Stomach (tissue), 19 donors: ENCODE measurements at places on chromosomes 7 and 10. TPM values are rescaled to one million over a fixed set of nuclear protein-coding genes. Genes with fewer than 3 reads are reported as not detected.
A peak's percentile ranks its signal among the peaks of the same experiment; 100 is the strongest.

Gene OR2A42
- not detected for total RNA-seq

Gene TBX20
- not detected for total RNA-seq

Gene C10orf67
- not detected for total RNA-seq

GRCh38 chr10:124250506-124250905 is 157.1 kb upstream of the CHST15 start:
- DNase-seq, result peak; percentile 15

DNA sequence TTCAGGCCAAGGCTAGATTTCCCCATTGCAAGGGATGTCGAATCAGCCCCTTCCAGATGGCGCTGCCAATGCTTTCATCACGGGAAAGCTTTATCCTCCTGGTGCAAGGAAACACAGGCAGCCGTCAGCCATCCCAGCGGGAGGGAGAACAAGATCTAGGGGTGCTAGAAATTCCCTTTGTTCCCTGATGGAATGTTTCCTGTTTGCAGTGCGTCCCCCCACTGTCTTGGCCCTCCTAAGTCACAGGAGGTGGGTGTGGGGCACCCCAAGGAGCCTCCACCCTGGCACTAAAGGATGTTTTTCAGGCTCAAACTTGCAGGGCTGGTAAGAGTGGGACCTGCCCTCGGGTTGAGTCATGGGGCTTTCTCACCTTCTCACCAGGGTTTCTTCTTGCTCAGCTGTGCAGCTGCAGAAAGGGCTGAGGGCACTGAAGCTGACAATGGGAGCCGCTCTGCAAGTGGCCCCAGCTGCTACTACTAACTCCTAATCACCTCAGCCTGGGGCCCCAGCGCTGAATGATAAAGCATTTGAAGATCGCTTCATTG is 103.6 kb downstream of the PRPF18 start:
- DNase-seq, result no peak

- DNase-seq, result no peak
These were observed 100.1 kb upstream of the FGFR2 start for GRCh38 chr10:121698336-121698735.

DNA sequence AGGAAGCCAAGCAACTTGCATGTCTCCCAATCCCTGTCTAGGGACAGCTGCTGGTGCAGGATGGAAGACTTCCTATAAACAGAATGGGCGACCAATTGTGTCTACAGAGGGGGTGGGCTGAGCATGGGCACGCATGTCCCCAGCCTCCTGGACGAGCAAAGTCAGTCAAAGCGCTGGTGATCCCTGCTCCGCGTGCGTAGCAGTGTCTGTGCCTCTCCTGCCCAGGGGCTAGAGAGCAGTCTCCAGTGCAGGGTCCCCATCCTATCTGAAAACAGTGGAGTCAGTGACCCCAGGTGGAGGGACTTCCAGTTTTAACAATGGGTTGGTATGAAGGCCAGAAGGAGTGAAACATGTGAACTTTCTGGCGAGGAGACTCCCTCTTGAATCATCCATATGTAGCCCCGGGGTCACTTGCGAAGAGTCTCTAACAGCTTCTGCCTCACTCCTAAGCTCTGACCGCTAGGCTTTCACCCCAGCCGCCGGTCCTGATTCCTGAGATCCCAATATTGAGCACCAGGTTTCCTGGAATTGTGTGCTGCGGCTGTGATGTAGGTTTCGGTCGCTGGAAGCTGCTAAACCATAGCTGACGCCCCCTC is 714 bp upstream of the CASP2 start:
- DNase-seq, result no peak

- no peak for DNase-seq
These were observed 1055.1 kb downstream of the NXPH1 start for GRCh38 chr7:9488555-9488954.

DNA sequence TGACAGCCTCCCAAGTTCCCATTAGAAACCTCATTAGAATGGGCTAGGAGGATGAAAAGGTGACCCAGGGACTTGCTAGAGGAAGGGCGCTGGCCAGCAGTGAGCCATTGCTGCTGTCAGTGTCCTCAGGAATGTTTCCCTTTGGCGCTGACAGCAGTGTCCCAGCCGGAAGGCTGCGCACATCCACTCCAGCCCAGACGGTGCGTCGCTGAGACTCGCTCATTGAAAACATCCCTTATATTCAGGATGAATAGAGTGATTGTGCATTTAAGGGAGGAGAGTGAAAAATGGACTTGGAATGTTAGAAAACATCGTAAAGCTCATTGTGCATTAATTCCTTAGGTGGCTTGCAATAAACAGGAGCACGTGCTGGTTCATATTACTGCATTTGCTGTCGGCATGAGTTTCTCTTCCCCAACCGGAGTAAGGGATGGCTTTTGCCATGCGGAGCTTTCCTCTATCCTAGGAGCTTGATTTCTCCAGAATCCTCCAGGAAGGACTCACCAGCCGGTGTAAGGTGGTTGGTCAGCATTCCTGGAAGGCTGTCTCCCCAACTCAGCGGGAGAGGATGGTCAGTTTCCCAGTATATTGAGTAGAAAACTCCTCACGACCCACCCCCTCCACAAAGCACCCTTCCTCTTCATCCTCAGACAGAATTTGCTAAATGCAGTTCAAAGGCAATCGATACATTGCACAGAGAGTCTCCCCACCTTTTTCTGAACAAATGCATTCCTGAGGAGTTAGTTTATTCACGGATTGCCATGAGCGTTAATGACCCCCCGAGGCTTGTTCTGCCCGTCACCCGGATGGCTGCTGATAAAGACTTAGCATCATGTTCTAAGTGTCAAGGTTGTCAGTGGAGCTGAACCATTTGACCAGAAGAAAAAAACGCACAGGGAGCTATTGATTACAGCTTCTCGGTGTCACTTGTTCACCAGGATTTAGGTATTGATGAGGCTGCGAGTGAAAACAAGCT is 201.8 kb downstream of the EBF3 start:
- DNase-seq, result peak; percentile 24

- DNase-seq, result no peak
These were observed 88.1 kb upstream of the CTBP2 start for GRCh38 chr10:125248489-125248888.

GRCh38 chr7:129115676-129116075 is 28.8 kb upstream of the TSPAN33 start:
- no peak for DNase-seq
